Hematopoietic multipotent progenitor cell treated with erythropoietin and hydrocortisone succinate and interleukin-3 and kit ligand, for 17 days (in vitro differentiated cells): ENCODE measurements at places on chromosomes 1 and 21.

DNA sequence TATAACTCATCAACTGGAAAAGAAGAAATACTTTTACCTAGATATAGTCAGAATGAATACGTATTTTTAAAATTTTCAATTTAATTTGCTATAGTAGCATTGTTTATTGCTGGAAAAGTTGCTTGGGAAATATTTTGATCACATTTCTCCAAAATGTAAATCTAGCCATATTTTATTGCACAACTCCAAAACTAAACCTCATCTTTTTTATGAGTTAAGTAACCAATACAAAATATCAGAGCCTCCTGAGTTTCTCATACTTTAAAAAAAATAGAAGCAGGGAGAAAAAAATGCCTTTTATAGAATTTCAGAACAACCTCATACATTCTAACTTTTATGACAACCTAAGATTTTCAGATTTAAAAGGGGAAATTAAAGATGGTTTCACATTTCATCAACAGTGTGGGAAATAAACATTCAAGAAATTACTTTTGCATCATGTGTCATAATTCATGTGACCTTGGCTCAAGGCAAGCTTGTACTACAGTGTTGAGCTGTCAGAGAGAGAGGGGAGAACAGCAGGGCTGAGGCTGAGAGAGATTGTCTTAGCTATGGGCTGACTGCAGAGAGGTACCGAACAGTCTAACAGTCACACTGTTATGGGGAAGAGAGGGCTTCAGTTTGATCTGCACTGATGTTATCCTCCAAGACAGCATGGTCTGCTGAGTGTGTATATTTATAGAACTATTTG, 519.0 kb downstream of the LTN1 start:
- no peak for DNase-seq

DNA sequence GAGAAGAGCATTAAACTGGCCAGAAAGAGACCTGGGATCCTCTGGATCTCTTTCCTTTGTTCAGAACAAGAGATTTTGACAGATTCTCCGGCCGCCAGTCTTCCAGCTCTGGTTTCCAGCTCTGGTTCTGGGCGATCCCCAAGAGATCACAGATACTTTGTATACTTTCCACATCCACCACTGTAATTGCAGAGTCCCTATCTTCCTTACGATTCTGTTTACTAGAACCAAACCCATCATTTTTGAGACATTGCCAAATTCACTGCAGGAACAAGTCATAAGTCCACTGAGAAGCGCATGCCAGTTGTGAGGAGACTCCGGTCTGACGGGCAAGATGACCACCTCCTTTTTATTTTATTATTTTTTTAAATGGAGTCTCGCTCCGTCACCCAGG, 505.2 kb downstream of the SMYD3 start:
- no peak for DNase-seq

DNA sequence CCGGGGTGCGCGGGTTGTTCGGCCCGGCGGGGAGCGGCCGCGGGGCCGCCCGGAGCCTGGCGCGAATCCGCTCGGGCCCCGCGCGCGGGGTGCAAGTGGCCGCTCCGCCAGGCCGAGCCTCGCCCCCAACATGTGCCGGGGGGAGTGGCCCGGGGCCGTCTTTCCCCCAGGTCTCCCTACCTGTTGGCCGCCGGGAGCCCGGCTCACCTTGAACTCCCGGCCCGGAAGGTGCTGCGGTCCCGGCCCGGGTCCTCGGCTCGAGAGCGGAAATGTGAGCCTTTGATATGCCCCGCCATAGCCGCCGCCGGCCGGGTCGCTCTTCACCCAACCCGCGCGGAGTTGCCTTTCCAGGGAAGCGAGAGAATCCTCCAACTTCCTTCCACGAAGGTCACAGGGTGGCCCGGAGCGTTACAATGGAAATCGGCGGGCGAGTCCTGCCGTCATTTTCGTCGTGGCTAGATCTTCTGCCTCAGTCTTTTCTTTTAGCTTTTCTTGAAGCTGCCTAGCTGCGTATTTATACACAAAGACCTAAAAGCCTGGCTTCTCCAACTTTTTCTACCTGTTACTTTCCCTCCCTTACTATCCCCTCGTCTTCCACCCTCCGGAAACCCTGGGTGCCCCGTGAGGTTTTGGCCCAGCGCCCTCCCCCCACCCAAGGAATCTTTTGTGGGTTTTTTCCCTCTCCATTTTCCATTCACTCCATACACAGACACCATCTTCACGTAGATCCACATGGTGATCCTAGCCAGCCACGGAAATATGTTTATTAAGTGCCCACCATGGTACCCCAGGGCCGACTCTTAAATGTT, 867 bp downstream of the PTGFRN start:
- no peak for DNase-seq

DNA sequence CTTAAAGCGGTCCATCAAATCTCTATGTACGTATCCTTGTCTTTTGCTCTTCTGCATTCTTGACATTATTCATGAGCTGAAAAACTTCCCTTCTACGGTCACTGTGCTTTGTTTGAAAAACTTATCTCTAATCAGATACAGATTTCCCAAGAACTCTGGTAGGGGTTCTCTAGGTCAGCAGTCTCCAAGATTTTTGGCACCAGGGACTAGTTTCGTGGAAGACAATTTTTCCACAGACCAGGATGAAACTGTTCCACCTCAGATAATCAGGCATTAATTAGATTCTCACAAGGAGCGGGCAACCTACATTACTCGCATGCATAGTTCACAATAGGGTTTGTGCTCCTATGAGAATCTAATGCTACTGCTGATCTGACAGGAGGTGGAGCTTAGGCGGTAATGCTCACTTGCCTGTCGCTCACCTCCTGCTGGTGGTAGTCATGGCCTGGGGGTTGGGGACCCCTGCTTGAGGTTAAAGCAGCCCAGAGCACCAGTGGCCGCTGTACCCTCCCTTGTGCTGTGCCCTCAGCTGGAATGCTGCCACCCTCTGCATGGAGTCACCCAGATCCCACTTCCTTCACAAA, 30.8 kb downstream of the AK2 start:
- no peak for DNase-seq

DNA sequence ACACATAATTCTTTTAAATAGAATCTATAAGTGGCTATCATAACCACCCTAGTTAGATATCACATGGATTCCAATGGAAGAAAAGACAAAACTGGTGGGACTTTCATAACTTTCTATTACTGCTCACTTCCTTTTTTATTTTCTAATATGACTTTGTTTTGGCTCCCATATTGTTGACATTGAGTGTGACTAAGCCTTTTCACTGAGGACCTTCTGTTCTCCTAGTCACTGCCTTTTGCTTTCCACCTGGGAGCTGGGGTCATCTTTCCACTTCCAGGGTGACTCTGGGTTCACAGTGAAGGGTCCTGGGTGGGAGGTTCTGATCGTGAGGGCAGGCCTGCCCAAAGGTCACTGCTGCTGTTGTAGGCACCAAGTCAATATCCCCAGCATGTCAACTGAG, 275.8 kb downstream of the TGFB2 start:
- DNase-seq, result no peak

DNA sequence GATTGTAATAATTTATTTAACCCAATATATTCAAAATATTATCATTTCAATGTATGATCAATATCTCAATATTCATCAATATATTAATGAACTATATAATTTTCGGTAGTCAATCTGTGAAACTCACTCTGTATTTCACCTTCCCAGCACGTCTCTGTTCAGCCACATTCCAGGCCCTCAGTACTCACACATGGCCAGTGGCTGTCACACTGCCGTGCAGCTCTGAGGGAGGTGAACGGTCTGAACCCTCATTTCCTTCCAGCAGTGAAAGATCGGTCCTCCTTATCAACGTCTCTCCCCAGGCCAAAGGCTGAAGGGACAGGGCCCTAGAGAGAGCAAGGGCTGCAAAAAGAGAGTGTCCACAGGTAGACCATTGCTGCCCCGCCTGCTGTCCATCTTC, 39.5 kb upstream of the ZNF124 start:
- DNase-seq, result no peak

- DNase-seq, result no peak
These were observed 41.4 kb upstream of the GJB5 start for GRCh38 chr1:34713443-34713842.

DNA sequence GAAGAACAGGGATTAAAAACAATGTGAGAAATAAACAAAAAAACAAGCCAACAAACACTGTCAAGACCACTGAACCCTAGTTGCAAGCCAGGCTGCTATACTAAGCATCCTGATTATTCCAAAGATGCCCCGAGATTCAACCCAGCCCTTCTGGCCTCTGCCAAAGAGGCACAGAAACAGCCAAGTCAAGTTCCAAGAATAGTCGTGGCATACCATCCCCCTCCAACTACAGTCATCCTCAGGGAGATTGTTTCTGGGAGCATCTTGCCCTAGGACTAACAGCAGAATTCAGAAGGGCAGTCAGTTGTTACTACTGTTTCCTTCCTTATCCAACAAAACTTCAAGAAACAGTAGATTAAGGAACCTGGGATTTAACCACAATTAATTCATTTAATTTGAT, 52.3 kb downstream of the ABL2 start:
- DNase-seq, result no peak

GRCh38 chr1:14027099-14027498, 327.1 kb downstream of the PRDM2 start:
- DNase-seq, result no peak

DNA sequence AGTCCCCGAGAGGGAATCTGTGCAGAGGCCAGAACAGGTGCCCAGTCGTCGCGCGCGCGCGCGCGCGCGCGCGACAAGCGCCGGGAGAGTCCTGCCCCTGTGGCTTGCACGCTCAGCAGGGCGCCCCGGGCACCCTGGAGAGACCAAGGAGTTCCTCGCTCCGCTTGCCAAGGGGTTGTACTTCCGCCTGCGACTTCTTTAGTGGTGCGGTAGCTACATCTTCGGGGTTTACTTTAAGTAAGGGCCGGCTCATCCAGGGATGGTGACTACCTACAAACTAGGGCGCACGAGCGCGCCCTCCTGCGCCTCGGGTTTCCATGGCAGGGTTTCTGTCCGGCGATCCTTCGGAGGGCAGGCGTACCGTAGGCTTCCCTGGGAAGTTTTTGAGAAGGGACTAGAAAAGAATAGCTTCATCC, 1.4 kb downstream of the LHX4 start:
- no peak for DNase-seq

GRCh38 chr1:67347688-67348472, 40.2 kb downstream of the IL12RB2 start:
- DNase-seq, result no peak
